ENCODE measurements at places on chromosomes 1 and 21. TPM values are rescaled to one million over a fixed set of nuclear protein-coding genes. Genes with fewer than 3 reads are reported as not detected.

Gene HHAT
- 4.2 TPM for total RNA-seq

Gene KRTAP12-2
- not detected for total RNA-seq

Gene SPATA45
- total RNA-seq, result 1.8 TPM

Gene S100A4
- 2.9 TPM for total RNA-seq

Gene EFNA1
- total RNA-seq, result 15.1 TPM

Gene SLC44A5
- total RNA-seq, result not detected

Gene SPRR1A
- total RNA-seq, result not detected

Gene ARMH1
- 0.37 TPM for total RNA-seq

Gene CFAP410
- total RNA-seq, result 33.4 TPM

Gene KRTAP19-7
- total RNA-seq, result not detected

Gene RCC2
- 87.4 TPM for total RNA-seq

Gene LEMD1
- not detected for total RNA-seq

Gene INSRR
- not detected for total RNA-seq

Gene KCNC4
- total RNA-seq, result 0.91 TPM

Gene C1orf232
- not detected for total RNA-seq

Gene GBP4
- 22.2 TPM for total RNA-seq

Gene ZBTB7B
- total RNA-seq, result 20.7 TPM

DNA sequence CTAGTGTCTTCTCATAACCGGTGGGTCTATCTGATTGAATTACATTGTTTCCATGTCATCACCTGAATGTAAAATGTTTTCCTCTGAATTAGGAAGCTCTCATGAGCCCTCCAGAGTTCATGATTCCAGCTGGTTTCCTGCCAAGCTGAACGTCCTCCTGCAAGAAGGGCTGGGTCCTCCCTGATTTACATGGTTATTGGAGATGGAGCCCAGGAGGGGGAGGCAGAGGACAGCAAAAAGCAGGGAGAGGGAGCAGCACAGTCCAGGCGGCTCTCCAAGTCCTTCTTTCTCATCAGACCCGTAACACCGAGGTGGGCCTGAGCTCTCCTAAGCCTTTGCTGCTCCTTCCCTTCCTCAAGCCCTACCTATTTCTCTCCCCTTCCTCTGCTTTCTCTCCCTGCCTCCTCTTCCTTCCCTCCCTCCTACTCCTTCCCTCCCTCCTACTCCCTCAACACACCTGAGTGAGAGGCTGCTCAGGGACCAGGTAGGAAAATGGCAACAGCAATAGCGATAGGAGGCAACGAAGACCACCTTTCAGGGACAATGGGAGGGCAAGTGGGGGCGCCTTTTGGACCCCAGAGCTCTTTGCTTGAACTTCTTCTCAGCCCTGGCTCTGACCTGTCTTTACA, 265.9 kb downstream of the PRDM2 start:
- DNase-seq, result peak; percentile 59

- DNase-seq, result peak; percentile 8
These were observed 47.0 kb downstream of the EXO1 start for GRCh38 chr1:241895013-241895412.

GRCh38 chr21:46504666-46505065, 46.0 kb downstream of the DIP2A start:
- DNase-seq, result no peak

GRCh38 chr1:7018826-7019225, 233.6 kb downstream of the CAMTA1 start:
- DNase-seq, result no peak

GRCh38 chr1:220962031-220962751, 82.9 kb downstream of the HLX start:
- DNase-seq, result peak; percentile 94

DNA sequence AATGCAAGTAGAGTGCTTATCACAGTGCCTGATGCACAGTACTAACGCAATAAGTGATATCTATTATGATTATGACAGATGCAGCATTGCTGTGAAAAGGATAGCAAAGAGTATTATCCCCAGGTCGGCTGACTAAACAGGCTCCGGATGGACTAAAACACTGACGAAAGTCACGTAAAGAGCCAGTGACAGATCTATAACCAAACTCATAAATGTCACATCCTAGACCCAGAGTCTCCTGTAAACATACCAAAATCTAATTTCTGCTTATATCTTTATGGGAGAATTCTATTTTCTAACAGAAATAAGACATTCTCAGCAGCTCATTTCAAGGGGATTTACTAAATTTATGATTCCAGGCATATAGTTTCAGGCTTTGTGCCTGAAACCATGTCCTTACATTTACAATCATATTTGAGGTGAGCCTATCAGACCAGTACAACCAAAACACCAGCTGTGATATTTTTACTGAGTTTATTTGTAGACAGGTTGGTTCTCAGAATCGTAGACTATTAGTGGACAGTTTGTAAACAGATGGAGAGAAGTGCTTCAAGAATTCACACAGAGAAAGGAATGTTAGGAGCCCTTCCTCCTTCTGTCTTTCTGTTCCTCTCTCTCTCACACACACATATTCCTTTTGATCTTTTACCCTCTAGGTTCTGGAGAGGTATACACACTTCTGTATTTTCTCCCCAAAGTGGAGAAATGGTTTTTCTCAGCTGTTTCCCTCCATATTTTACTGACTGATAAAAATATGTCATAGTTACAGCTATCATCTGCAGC, 52.4 kb upstream of the WDR26 start:
- DNase-seq, result no peak

GRCh38 chr1:201538612-201539551, at the start of gene NAV1:
Gene NAV1, plus strand, starts transcription at chr1:201539127. Its CDS starts 83,758 bp downstream, at chr1:201622885.
- DNase-seq, result peak; percentile 96

DNA sequence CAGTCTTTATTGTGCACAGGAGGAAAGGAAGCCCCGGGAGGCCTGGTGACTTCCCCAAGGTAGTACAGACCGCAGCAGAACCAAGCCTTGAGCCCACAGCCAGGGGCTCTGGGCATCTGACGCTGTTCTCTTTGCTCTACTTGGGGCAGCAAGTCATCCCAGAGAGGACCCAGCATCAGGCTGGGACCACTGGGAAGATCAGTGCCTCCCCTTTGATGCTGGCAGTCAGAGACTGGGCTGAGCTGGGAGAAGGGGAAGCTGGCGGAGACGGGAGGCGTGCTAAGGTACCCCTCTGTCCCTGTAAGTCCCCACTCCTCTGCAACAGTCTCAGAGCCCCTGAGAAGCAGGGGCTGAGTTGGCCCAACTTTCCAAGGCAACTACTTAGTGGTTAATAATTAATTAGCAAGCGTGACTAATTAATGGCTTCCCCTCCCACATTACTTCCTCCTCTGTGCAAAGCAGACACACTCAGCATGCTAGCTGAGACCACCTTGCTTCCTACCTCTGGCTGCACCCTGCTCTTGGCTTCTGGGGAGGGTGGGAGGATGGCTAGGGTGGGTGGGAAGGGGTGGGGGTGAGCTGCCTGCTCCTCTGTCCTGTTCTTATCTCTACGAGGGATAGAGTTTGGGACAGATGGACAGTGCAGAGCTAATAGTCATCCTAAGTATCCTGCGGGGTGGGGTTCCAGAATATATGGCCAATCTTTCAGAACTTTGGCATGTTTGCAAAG, 1.3 kb downstream of the INAVA start:
- DNase-seq, result no peak

- DNase-seq, result peak; percentile 37
These were observed 150.9 kb downstream of the NTMT2 start for GRCh38 chr1:170296642-170297041.

DNA sequence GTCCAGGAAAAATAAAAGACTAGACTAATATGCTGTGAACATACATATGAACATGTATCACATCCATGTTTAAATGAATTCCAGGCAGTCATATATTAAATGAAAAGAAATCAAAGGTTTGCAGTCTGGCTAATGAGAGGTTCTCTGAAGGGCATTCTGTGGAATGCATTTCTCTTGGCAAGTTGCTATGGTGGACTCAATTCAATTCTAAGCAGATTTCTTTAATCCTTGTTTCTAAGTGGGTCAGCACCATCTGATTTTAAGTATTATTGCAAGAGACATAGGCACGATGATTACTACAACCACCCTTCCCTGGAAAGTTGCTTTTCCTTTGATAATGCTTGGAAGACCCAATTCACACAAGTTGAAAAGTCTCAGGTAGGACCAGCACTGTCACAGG, 23.9 kb upstream of the ABCA4 start:
- DNase-seq, result no peak

GRCh38 chr1:205704903-205705302, 24.6 kb upstream of the SLC45A3 start:
- DNase-seq, result no peak

DNA sequence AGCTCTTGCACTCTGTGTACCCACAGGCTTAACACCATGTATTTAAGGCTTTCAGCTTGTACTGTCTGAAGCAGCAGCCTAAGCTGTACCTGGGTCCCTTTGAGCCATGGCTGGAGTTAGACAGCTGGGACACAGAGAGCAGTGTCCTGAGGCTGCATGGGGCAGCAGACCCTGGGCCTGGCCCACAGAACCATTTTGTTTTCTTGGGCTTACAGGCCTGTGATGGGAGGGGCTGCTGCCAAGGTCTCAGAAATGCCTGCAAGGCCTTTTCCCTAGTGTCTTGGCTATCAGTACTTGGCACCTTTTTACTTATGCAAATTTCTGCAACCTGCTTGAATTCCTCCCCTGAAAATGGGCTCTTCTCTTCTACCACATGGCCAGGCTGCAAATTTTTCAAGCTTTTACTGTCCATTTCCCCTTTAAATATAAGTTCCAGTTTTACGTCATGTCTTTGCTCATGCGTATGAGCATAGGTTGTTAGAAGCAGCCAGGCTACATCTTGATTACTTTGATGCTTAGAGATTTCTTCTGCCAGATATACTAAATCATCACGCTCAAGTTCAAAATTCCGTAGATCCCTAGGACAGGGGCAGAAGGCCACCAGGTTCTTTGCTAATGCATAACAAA, 143.9 kb downstream of the CLEC20A start:
- DNase-seq, result no peak

DNA sequence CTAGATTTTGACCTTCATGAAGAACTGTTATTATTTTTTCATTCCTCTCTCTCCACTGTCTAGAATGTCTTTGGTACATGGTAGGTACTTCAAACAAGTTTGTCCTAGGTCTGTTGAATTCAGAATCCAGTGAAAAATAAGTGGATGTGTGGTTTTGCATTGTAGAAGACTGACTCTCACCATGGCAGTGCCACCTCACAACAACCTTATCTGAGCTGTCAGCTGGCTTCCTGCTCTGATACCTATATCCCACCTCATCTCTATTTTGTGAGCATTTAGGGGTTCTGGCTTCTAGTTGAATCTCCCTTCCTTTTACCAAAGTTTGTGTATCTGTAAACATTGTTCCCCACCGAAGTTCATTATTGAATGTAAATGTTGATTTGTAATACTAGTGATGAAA, 9.1 kb downstream of the SWT1 start:
- no peak for DNase-seq

GRCh38 chr1:228452194-228453021, 34.8 kb upstream of the RNF187 start:
- DNase-seq, result peak; percentile 84

GRCh38 chr1:13462682-13463081, 51.1 kb downstream of the LRRC38 start:
- no peak for DNase-seq

GRCh38 chr1:32275424-32275823, 16.5 kb upstream of the HDAC1 start:
- no peak for DNase-seq

DNA sequence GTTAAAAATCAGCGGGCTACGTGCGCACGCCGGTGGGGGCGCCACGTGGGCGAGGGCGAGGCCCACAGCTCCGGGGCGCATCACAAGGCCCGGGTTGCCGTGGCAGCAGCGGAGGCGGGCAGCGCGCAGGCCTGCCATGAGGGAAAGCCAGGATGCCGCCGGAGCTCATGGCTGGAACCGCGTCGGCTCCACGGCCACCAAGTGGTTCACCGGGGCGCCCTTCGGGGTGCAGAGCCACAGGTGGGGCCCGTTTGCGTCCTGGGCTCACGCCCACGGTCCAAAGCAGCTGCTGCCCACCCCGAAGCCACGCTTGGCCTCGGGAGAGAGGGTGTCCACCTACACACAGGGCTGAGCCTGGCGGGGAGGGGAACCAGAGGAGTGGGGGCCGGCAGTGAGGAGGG, 4.9 kb upstream of the TTC22 start:
- DNase-seq, result no peak

DNA sequence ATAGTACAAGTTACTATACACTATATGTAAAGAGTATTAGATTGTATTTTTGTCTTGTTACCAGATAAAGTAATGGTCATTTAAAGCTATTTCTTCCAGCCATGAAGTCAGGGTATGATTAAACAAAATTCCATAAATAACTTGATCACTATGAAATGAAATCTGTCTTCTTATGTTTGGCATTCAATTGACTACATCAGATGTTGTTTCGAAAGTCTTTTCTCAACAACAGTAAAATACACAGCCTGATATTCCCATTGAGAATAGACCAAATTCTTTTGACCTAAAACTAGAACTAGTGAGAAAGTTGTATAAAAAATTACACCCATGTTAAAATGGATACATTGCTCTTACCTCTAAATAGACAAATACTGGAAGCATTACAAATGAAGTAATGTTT, 134.6 kb upstream of the ADAMTS5 start:
- no peak for DNase-seq

- no peak for DNase-seq
These were observed 142.2 kb downstream of the PAPPA2 start for GRCh38 chr1:176605176-176605575.

GRCh38 chr1:230701895-230702768, 11.8 kb downstream of the AGT start:
- DNase-seq, result no peak

DNA sequence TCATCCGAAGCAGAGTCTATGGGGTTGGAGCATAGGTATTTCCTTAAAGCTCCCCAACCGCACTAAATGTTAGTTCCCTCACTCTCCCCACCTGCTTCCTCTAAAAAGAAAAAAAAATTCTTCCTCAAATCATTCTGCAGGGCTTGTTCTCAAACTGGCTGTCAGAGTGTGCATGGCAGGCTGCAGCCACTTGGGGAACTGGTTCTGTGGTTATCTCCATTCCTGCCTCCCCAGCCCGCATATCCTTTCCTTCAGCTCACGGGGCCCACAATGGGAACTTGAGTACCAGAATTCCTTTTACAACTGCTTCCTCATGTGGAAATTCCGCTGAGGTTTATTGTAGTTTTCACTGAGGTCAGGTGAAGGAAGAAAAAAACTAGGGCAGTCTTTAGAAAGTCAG, 159.2 kb downstream of the PIGK start:
- no peak for DNase-seq

GRCh38 chr1:200302921-200303290, 106.9 kb downstream of the ZNF281 start:
- DNase-seq, result no peak

DNA sequence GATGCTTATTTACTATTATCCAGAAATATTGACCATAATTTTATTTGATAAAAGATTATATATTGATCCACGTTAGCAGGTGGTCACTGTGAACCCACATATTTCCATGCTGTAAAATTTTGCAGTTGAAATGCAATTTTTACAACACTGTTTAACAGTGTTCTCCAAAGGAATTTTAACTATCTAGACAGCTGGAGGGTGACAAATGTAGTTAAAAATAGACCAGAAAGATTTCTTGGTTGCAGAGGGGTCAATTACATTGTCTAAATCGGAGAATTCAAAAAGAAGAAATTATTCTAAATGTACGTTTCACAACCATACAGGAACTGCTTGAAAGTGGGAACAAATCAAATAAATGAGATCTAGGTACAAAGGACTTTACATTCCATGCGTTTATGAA, 625.2 kb upstream of the NCAM2 start:
- no peak for DNase-seq

- no peak for DNase-seq
These were observed 4.5 kb downstream of the ZBED6 start for GRCh38 chr1:203799971-203800370.
